ENCODE measurements at places on chromosomes 7 and 10. TPM values are rescaled to one million over a fixed set of nuclear protein-coding genes. Genes with fewer than 3 reads are reported as not detected.

CPXM2 gene
- 11.2 TPM for total RNA-seq

AGAP9 gene
- 0.64 TPM for total RNA-seq

SORCS3 gene
- not detected for total RNA-seq

HOXA5 gene
- not detected for total RNA-seq

SEMA3E gene
- 0.07 TPM for total RNA-seq

GRCh38 chr10:34183016-34183796 is 631.9 kb downstream of the PARD3 start:
- DNase-seq: no peak

DNA sequence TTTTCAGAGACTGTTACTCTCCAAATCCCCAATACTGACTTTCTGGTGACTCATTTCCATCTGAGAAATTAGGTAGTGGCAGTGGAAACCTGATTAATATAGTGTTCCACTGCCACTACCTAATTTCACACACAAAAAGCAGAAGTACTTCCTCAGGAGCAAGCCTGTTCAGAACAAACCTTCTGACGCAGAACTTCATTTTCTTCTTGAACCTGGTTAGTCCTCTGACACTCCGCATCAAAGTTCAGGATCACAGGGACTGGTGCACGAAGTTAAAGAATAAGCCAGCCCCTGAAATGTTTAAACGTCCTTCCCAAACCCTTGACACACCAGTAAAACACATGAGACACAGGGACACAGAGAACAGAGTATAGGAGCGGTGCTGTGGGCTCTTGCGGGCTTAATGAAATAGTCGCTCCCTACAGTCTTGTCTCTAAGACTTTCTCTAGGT is 4.4 kb downstream of the WDR91 start:
- no peak for DNase-seq

DNA sequence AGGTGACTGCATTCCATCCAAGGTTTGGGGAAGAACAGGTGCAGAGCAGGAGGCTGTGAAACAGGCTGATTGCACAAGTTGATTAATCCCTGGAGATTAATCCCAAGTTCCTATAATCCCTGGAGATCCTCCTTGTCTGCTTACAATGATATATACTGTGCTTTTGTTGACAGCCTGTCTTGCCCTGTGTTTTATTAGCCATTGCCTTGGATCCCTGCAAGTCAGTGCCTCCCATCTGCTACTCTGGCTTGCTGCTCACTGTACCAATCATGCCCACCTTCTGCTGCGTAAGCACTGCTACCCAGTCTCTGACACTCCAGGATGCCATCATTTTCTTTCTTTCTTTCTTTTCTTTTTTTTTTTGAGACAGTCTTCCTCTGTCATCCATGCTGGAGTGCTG is 65.4 kb downstream of the ANKRD61 start:
- no peak for DNase-seq

DNA sequence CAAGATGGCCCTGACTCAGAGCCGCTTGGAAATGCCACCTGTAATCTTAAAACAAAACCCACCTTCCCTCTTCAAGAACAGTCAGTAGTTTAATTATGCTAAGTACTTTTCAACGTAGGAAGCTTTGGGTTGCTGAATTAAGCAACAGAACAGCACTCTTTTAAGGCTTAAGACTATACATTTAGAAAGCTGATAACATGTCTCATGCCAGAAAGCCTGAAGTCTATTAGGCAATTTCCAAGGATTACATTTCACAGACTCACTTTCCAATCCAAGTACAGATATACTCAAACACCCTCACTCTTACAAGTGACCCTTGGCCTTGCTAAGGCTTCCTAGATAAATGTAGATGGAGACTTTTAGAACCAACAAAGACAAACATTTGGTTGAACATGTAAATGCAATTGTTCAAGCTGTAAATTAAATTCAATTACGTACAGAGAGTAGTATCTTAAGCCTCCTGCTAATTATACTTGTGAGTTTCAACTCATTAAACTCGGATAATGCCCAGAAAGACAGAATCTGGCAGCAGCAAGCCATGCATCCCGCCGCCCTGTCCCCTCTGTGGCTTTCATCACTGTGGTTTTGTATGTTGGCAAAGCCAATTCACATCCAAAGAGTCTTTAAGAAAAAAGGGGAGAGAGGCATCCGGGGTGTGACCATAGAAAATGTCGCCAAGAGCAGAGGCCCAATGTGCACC is 283.1 kb upstream of the NRP1 start:
- no peak for DNase-seq

GRCh38 chr7:123351516-123352505 is 152.0 kb upstream of the SLC13A1 start:
- DNase-seq: no peak

DNA sequence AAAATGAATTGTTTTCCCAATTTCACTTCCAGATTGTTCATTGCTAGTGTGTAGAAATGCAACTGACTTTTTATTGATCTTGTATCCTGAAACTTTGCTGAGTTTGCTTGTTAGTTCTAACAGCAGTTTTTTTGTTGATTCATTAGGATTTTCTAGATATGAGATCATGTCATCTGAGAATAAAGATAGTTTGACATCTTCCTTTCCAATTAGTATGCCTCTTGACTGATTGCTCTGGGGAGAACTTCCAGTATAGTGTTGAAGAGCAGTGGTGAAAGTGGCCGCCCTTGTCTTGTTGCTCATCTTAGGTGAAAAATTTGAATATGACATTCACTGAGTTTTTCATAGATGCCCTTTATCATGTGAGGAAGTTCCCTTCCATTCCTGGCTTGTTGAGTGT is 11.9 kb upstream of the SUN1 start:
- no peak for DNase-seq

DNA sequence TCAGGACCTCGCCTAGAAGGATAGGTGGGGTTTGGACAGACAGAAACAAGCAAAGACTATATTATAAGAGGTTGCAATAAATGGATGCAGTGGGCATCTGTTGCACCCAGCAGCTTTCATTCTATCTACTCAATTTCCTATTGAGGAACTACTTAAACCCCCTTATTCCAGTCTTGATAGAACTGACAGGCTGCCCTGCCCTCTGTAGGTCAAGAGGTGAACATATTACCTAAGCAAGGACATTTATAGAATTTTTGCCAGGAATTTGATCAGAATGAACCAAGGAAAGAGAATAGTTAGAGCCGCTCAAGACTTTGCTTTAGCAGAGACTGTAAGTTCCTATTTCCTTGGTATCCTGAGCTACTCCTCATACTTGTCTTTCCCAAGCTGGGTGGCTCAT is 9.5 kb downstream of the VTI1A start:
- no peak for DNase-seq

DNA sequence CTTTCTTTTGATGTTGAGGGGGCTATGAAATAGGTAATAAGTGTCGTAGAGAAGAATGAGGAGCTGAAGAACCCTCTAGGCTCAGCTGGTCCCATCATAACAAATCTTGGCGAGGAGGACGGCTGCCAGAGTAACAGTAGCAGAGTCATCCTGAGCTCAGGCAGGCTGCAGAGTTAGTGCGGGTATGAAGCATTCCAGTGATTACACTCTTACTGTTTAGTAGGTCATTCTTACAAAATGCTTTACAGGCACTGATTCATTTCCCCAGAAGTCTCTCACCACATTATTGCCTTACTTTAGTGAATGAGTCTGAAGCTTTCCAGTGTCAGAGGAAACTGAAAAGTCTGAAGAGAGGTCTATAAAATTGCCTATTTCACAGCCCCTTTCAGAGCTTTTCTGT is 43.9 kb upstream of the GPR158 start:
- DNase-seq: no peak

DNA sequence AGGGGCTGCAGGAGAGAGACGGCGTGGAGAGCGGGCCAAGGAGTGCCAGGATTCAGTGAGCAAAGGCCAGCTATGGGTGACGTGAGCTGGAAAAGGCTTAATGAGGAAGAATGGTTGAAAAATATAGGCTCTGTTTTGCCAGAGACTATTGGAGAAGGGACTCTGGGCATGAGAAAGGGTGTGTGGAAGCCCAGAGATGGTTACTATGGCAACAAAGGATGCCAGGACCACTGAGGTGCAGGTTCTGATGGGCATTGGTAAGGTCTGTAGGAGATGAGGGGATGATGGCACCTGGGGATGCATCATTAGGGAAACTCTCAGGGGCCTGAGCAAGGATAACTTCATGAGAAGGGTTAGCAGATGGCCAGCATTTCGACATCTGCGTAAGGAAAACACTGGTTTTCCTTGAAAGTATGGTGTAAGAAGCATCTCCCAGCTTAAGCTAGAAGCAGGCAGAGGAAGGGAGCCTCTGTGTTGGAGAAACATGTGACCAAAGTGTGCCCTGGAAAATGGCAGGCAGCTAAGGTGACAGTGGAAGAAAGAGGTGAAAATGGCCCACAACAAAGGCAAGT is 21.6 kb upstream of the FAM180A start:
- DNase-seq: no peak

GRCh38 chr7:77747178-77747577 is 50.9 kb downstream of the RSBN1L start:
- DNase-seq: no peak

DNA sequence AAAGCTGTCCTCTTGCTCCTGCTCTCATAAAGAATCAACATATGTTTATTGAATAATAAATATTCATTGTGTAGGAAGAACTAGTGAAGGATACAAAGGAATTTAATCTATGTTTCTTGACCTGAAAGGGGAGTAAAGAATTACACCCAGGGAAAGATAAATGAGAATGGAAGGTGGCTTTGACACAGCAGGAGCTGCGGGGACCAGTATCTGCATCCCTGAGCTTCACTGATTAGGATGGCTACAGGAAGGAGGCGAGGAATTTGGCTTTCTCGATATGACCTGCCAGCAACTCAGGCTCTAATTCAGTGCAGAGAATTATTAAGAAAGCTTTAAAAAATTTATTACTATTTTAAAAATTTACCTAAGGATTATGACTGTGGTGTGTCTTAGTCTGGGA is 194.6 kb downstream of the SEC23IP start:
- no peak for DNase-seq

GRCh38 chr10:103839872-103840739 is 15.3 kb downstream of the SH3PXD2A start:
- peak; percentile 89 for DNase-seq

GRCh38 chr10:103986360-103986759 is 19.4 kb downstream of the SLK start:
- DNase-seq: no peak

All from heart left ventricle (tissue), 16 donors.